ENCODE measurements at places on chromosomes 6 and 20.

- no peak for DNase-seq
These were observed 417.4 kb upstream of the SOX4 start for GRCh38 chr6:21176197-21176596.

DNA sequence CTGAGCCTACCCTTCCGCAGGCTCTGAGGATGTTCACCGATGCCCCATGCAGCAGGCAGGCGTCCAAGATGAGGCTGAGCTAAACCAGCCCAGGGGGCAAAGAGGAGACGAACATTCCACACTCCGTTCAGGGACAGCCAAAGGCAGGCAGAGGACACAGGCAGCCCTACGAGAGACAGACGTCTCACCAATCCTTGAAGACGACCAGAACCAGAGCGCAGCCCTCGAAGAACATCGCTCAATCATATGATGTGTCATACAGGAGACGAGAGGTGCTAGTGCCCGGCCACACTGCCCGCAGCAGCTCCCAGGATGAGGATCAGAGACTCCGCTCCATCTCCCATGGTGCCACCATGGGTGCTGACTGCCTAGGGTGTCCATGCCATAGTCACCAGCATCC lies 35.6 kb upstream of the TMEM181 start:
- DNase-seq = no peak

DNA sequence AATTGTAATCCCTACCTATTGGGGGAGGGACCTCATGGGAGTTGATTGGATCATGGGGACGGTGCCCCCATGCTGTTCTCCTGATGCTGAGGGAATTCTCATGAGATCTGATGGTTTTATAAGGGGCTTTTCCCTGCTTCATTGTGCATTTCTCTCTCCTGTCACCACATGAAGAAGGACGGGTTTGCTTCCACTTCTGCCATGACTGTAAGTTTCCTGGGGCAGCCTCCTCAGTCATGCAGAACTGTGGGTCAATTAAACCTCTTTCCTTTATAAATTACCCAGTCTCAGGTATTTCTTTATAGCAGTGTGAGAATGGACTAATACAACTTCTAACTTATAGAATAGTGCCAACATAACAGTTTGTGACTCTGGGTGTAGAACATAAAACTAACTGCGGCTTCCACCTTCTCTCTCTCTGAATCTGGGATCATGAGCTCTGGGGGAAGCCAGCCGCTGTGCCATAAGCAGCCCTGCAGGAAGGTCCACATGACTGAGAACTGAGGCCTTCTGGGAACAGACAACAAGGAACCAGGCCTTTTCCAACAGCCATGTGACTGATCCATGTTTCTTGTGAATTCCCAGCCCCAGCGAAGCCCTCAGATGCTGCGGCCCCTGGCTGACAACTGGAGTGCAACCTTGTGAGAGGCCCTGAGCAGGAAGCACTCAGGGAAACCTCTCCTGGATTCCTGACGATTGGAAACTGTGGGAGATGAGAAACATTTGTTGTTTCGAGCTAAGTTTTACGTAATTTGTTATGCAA lies 3.4 kb upstream of the HLA-A start:
- no peak for DNase-seq

DNA sequence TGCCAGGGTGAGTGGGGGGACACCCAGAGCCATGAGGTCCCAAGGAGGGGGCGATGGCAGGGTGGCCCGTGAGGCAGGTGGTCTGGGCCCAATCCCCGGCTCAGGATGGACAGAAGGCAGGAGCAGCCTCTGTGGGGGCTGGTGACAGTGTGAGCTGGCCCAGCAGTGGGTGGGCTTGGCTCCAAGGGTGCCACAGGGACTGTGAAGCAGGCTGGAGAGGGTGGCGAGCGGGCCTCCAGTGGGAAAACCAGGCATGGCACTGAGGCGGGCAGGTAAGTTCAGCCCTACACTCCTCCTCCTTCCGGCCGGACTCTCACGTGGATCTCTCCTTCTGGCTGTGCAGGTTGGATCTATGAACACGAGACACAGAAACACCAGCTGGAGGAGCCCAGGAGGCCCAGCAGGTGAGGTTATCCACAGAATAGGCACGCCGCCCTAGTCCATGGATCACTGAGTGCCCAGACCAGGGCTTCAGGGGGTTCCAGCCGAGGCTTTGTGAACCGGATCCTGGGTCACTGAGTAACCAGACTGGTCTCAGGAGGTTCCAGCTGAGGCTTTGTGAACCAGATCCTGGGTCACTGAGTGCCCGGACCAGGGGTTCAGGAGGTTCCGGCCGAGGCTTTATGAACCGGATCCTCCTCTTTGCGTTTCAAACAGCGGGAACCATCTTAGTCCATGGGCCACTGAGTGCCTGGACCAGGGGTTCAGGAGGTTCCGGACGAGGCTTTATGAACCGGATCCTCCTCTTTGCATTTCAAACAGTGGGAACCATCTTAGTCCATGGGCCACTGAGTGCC lies 76.4 kb upstream of the BHLHE23 start:
- no peak for DNase-seq

DNA sequence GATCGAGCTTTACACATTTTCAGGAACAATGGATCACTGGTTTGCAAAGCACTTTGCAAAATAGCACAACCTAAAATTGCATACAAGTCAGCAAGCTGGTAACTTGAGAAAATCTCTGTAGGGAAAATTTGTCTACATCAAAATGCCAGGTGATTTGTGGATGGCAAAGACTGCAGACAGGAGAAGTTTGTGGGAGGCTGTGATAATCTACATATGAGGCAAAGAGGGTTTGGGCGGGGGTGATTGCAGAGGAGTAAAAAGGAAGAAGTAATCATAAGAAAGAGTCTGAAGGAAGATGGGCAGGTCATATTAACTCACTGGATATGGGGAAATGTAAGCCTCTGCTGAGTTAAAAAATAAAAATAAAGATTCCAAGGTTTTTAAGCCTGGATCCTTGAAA lies 166.3 kb upstream of the STXBP5 start:
- DNase-seq = no peak

GRCh38 chr20:6855104-6855503 lies 87.6 kb downstream of the BMP2 start:
- no peak for DNase-seq

- DNase-seq = no peak
These were observed 252.0 kb downstream of the SOX4 start for GRCh38 chr6:21845439-21846140.

DNA sequence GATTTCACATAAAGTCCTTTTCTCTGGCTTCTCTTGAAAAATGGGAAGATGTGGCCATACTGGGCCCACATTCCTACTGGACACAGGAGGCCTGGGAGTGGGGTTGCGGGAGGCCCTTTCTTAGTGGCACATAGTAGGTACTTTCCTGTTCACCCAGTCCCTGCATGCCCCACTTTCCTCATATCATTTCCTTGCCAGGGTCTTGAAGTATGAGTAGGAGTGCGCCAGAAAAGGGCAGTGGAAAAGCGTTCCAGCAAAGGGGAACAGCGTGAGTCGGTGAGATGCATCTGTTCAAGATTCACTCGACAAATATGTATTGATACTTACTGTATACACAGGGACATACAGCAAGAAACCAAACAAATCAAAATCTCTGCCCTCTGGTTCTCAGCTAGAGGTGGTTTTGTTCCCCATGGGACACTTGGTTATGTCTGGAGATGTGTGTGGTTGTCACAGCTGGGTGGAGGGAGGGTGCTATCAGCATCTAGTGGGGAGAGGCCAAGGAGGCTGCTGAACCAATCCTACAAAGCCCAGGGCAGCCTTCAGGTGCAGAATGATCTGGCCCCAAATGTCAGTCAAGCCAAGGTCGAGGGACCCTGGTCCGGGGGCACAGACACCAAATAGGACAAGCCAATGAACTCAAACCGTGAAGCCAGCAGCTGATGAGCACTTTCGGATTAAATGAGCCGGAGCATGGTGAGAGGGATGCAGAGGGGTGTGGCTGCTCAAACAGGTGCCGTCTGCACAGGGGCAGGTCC lies 151.4 kb downstream of the CEBPB start:
- no peak for DNase-seq

- DNase-seq = no peak
These were observed 6.6 kb upstream of the SAMHD1 start for GRCh38 chr20:36957875-36958667.

DNA sequence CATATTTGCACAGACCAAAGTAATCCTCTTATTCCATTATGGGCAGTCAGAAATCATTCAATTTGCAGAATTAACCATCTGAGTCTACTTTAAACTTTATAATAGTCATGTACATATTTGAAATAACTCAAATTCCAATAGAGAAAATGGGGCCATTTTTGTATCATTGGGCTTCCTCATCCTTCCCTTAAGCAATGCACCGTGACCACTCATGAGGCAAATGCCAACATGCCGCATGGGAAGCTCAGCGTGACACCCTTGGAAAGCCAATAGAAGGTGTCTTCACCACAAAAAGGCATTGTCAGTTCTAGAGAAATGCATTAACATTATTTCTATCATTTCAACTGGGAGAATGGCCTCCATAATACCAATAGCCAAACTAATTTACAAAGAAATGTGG lies 38.5 kb downstream of the SIM1 start:
- no peak for DNase-seq

DNA sequence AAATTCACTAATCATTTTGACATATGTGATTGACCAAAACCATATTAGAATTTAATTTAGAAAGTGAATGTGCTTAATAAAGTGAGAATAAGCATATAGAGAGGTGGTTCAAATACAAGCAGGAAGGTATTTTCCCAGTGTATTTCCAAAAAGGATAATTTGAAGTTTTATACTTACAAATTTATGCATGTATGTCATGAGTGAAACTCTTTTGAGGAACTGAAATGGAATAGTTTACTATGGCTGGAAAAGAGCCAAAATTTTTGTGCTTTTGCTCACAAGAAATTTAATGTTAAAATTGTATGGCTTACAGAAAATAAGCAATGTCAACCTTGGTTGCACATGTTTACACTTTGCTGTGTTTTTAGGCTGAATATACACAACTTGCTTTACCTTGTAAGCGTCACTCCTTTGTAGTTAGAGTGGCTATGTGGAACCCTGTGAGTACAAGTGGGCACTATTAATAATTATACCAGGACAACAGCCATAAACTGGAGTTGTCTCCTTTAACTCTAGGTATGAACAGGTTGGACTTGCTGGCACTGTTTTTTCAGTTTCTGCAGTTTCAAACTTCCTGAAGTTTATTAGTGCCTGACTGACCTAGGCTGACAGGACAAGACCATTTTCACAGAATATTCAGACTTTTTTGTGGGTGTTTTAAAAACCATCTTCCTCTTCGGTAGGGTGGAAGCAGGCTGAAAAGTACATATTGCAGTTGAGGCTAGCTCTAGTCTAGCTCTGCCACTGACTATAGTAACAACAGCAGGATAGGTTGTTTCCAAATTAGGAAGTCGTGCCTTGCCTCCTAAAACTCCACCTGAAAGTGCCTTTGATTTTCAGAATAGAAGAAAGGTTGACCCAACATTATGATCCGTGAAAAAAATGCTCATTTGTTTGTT lies 6.0 kb downstream of the AFDN start:
- no peak for DNase-seq

DNA sequence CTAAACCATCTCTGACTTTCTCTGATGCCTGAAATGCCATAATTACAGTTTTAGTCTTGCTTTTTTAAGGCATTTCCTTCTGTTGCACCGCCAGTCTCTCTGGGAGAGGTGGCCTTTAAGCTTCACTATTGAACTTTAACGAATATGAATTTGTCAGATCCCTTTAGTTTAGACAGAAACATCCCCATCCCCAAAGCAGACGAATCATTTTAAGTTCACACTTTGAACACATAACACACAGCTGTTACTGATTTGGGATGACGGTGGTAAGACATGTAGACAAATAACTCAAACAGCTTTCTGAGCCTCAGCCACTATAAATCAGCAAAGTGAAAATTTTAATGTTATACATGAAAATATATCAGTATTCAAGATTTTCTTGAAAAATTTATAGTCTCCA lies 7.2 kb upstream of the IPCEF1 start:
- no peak for DNase-seq

DNA sequence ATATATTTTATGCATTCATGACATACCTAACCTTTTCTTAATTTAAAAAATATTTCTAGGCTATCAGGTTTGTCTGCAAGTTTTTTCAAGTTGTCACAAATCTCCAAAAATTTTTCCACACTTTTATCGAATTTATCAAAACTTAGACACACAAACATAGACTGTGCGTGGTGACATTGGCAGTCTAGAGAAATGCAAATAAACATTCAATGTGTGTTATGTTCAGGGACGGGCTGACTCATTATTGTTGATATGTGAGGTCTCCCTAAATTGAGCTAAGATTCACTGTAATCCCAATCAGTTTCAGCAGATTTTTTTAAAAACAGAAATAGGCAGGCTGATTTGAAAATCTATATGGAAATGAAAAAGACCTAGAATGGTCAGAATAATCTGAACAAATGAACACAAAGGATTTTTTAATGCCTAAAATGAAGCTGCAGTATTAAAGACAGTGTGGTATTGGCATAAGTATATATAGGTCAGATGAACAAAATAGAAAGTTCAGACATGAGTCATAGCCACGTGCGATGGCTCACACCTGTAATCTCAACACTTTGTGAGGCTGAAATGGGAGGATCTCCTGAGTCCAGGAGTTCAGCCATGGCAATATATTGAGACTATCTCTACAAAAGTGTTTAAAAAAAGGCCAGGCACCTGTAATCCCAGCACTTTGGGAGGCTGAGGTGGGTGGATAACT lies 19.2 kb downstream of the BLTP3A start:
- DNase-seq = no peak

DNA sequence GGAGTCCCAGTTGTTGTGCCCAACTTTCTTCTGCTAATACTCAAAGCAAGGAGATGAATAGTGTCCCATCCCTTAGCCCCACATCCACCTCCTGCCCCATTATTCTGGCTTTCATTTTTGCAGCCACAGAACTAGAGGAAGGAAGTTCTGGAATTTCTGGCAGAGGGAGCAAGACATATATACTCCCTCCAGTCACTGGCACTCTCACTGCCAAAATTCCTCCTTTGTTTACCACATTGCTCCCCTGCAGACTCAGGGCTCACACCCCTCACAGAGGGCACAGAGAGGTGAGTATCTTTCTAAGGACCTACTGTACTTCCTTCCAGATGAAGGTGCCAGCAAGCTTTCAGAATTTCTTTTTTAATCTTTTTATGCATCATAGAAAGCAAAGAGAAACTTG lies 168.0 kb upstream of the ID4 start:
- no peak for DNase-seq

All from activated T-cell treated with anti-CD3 and anti-CD28 coated beads for 24 hours (primary cell).